ENCODE measurements at places on chromosomes 1 and 21.

- DNase-seq = no peak
These were observed 21.9 kb downstream of the MAP7D1 start for GRCh38 chr1:36177589-36178431.

- no peak for DNase-seq
These were observed 1.8 kb downstream of the NR1I3 start for GRCh38 chr1:161235957-161236775.

- DNase-seq = no peak
These were observed 87.5 kb upstream of the KCTD3 start for GRCh38 chr1:215479567-215479966.

- no peak for DNase-seq
These were observed 11.7 kb upstream of the SYNC start for GRCh38 chr1:32714277-32714676.

GRCh38 chr1:42961312-42962091 is 2.8 kb upstream of the SLC2A1 start:
- DNase-seq = no peak

- peak; percentile 80 for DNase-seq
These were observed 107.5 kb upstream of the HOOK1 start for GRCh38 chr1:59707178-59707791.

DNA sequence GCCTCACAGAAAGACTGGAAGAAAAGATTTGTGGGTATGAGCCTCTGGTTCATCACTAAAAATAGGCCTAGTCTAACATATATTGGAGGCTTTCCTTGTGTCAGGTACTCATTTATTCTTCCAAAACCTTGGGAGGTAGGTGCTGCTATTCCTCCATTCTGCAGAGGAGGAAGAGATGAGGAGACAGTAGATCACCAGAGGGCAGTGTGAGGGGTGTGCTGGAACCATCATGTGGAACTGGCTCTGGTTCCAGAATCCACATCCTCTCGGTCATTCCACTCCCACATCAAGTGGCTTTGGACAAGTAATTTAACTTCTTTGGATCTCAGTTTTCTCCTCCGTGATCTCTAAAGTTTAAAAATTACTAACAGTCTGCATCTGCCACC is 7.4 kb upstream of the INKA2 start:
- no peak for DNase-seq

- DNase-seq = no peak
These were observed 16.0 kb downstream of the RRP1 start for GRCh38 chr21:43805275-43805800.

DNA sequence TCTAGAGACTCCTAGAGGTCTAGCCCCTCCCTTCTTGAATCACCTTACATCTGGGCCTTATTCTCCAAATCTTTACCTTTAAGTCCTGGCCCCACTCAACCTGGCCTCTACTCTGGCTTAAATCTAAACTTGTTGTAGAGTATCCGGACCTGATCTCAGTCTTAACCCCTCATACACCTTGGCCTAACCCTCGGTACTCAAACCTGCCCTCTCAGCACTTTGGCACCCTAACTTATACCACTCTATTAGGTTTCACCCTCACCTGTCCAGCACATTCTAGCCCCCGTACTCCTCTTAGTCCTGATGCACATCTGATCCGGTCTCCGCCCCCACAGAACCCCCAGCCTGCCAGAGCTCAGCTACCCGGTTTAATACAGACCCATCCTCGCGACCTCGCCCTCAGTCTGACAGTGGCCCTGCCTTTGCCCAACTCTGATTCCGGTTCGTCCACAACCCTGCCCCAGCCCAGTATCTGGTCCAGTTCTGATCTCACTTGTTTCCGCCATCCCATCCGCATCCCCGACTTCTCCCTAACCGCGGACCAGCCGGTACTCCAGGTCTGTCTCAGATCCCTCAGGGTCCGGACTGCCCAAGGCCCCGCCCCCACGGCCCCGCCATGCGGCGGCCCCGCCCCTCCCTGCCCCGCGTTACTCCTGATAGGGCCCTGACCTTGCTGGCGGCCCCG is 1.5 kb downstream of the TRIM62 start:
- no peak for DNase-seq

DNA sequence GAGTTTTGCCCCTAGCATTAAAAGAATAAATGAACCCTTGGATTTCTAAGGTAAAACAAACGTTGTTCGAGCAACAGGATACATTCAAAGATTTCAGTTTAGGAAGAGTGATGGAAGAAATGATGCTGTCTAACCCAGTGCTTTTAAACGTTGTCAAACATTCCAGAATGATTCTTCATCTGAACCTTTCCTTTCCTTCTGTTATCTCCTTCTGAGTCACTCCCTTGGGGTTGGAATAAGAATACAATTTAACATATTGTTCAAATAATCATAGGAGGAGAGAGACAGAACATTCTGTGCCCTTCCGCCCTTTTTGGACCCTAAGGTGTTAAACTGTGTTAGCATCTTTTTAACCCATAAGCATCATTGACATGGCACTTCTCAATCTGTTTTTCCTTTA is 61.1 kb upstream of the RCOR3 start:
- no peak for DNase-seq

DNA sequence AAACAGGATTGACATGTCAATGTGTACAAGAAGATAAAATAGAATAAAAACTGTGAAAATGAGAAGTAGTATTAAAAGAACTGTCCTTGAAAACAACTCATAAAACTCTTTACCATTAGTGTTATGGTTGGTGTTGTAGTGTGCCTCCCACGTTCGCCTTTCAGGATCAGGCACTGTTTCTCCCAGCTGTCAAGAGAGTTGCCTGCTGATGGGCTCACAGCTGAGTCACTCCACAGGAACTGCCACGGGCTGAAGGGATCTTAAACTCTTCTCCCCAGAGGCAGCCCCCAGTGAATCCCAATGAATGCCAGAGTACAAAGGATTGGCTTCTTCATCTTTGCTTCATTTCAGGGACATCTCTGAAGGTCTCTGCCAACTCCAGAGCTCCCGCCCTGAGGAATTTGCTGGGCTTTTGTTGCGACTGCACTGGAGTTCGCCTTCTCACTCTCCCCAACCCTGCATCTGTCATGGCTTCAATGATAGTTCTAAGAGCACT is 119.6 kb downstream of the ADGRL2 start:
- peak; percentile 39 for DNase-seq

DNA sequence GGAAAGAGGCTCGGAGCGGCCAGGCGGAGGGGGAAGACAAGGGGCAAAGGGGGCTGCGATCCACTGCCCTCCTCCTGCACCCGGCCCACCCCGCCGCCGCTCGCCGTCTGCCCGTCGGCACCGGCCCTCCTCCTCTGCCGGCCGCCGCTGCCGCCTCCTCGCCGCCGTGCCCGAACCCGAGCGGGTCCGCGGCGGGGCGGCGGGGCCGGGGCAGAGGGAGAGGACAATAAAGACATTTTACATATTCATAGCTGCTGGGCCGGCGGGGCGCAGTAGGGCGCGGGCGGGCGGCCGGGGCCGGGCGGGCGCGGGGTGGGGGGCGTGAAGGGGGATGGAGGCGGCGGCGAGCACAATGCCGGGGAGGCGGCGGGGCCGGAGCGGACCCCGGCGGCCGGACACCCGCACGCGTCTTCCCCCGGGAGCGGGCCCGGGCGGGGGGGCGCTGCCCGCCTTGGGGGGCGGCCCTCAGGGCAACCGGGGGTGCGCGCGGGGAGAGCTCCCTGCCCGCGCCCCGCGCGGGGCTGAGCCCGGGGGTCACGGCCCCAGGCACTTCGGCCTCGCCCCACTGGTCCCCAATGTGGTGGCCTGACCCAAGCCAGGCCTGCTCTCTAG is 546 bp downstream of the POU2F1 start:
- DNase-seq = no peak

DNA sequence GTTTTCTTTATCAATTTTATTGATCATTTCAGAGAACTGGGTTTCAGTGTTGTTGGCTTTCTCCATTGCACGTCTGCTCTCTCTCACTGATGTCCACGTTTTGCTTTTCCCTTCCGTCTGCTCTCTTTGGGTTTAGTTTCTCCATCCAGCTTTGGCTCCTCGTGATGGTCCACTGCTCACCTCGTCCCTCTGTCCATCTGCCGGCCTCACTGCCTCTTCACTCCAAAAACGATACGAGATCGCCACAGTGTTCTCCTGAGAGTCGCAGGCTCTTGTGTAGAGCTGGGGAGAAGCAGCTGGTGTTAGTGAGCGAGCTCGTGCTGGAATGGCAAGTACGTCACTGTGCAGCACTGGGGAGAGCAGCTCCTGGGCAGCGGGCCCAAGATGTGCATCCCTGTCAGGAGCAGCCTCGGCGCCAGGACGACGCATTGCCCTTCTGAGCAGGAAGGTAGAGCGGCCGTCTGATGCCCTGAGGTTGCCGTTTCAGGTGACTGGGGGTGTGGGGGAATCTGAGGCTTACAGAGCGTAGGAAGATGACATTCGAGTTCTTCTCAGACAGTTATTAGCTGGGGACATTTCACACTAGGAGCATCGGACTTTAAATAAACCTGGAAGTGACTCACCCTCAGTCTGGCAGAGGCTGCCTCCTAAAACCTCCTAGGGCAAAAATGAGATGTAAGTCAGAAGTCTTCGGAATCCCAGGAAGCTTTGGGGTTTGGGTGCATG is 31.4 kb upstream of the PCBP3 start:
- DNase-seq = no peak

DNA sequence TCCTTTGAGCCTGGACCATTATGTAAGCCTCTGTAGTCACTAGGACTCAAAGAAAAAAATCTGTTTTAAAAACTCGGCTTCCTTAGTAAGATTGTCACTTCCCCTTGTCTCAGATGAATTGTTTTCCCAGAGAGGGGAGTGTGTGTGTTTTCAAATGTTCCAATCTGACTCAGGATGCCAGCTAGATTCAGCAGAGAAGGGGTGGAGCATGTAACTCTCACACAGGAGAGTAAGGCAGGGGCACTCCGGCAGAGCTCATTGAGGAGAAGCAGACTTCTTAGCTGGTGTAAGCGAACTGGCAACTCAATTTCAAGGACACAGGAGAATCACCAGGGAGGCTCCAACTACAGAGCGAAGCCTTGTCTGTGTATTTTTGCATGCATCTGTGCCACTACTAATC is 623.2 kb downstream of the LMO4 start:
- DNase-seq = peak; percentile 44

DNA sequence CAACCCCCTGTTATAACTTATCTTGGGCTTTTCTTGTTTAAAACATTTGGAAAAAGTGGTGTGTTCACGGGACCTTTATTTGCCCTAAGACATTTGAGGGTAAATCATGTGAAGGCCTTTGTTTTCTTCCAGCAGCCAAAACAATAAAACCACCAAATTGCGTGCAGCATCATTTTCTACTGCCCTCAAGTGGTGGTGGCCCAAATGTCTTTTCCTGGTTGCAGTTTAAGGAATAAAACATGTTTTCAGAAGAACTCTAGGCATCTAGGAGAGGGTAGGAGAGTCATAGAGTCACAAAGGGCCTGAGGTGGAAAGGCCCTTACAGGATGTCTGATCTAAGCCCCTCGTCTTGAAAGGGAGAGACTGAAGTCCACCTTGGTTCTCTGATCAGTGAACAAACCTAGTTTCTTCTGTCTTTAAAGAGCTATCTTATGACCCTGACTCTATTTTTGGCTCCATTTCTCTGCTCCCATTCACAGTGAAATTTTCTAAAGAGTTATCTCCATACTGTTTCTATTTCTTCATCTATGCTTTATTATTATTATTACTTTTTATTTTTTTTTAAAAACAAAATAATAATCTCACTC is 16.0 kb upstream of the EPS15 start:
- no peak for DNase-seq

- no peak for DNase-seq
These were observed 68.4 kb downstream of the GDAP2 start for GRCh38 chr1:117860896-117861610.

DNA sequence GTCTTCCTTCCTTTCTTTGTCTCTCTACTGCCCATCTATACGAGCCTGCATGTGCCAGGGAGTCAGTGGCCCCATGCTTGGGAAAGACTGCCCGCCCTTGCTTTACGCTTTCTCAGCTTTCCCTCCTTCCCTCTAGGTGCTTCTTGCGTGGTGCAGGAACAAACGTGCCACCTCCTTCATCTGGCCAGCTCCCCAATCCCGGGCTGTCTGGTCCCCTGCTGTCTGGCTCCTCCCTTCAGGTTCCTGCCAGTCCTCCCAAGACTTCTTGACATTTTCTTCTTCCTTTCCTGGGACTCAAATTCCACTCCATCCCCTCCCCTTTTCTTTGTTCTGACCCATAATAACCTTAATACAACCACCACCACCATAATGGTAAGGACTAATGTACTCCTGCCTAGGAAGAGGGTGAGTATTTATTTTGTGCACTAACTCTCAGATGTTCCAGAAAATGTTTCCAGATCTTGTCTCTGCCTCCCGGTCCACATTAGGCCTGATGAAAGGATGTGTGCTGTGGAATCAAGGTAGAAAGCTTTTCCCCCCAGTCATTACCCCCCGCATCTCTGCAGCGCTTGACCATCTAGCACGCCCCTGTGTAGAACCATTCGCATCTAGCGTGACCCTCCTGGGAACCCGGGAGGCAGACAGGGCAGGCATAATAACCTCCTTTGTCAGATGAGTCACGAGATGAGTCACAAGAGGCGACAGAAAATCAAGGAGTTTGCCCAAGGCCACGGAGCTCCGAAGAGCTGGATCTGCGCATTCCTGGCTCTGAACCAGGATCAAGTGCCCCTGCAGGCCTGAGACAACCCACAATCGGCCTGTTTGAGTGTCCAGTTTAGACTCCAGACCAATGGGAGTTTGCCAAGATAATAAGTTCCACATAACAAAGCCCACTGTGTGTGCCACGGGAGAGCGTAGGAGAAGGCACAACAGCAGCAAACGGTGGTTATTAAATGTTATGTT is 60.1 kb upstream of the NEK2 start:
- DNase-seq = peak; percentile 77

DNA sequence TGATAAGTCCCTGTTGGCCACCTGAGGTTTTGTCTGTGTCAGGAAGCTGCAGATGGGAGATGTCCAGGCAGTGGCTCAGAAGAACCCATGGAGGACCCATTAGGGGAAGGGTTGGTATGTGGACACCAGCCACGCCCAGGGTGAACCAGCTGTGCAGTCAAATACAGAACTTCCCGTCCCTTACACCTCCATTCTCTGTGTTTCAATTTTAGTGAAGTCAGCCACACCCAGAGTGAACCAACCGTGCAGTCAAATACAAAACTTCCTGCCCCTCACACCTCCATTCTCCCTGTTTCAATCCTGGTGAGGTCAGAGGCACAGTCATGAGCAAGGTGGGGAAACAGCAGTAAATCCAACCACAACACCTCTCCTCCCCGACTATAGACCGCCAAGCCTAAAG is 27.4 kb downstream of the BACE2 start:
- no peak for DNase-seq

DNA sequence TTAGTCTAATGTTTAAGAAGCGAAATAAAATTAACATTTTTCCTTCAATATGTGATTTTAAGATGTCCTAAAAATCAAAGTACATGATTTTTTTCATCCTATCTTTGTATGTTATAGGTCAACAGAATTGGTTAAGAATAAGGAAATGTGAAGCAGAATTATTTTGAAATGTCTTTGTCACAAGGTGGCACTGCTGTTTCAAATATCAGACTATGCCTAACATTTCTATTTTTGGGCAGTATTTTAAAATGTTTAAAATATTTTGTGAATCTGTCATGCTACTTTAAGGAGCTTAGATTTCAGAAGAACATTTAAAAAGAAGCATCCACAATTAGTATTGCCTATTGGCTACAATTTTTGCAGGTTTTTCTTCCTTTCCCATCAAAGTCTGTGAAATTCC is 38.7 kb downstream of the AMY1C start:
- no peak for DNase-seq
